ENCODE measurements at places on chromosomes 2 and 18.

- DNase-seq: no peak
Observed at GRCh38 chr2:42792087-42792582, 248 bp downstream of the HAAO start.

DNA sequence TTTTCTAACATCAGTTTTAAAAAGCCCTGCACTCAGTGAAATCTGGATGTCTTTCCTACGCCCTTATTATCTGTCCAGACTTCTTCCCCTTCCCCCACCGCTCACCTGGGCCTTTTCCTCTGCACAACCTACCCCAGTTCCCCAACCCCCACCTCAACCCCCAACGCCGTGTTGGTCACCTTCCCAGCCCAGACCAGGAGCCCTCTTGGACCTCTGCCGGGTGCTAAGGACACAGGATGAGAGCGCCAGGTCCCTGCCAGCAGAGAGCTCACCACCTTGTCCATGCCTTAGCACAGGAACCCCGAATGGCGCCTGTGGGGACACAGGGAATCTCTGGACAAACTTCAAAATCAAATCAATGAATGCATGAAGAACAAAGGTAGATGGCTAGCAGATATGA, 966 bp upstream of the RBM43 start:
- no peak for DNase-seq

- DNase-seq: no peak
Observed at GRCh38 chr18:5876891-5877290, 18.4 kb downstream of the TMEM200C start.

DNA sequence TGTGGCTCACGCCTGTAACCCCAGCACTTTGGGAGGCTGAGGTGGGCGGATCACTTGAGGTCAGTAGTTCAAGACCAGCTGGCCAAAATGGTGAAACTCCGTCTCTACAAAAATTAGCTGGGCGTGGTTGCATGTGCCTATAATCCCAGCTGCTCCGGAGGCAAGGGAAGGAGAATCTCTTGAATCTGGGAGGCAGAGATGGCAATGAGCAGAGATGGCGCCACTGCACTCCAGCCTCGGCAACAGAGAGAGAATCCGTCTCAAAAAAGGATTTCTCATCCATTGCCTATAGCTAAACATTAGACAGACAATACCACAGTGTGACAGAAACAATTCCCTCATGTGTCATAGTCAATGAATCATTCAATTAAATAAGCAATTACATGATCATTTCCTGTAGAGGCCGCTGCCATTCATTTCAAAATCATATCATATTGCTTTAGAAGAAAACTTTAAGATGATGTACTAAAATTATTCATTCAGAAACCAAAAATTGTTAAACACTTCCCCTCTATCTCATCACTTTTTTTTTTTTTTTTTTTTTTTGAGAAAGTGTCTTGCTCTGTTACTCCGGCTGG, 69.5 kb upstream of the TGIF1 start:
- no peak for DNase-seq

- peak; percentile 85 for DNase-seq
Observed at GRCh38 chr2:222319586-222320435, 21.0 kb upstream of the PAX3 start.

- no peak for DNase-seq
Observed at GRCh38 chr2:55733335-55733734, 39.7 kb upstream of the PNPT1 start.

DNA sequence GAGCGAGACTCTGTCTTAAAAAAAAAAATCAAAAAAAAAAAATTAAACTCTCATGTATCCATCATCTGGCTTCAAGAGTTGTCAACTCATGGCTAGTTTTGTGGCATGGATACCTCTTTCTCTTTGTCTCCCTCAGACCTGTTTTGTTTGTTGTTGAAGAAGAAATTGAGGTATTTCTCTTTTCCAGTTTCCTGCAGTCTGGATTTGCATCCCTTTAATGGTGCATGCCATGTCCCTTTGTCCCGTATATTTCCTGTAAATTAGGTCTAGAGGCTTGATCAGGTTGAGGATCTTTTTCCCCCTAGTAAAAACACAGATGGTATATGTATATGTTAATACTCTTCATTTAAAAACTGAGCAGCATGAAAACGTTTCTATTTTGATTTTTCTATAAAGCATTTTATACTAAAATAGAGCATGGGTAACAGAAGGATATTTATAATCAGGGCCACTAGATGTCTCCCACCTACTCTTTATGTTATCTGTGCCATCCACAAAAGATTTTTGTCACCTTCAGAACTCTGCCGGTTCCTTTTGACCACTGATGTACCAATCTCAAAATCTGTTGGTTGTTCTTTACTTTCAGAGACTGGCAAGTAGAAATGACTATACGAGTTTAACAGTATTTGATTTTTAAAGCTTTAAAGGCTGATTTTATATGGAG, 80.1 kb downstream of the GALNT1 start:
- DNase-seq: no peak

GRCh38 chr2:42698940-42699339, 65.0 kb downstream of the OXER1 start:
- no peak for DNase-seq
